Fibroblast of the aortic adventitia (primary cell): ENCODE measurements at places on chromosomes 4 and X. TPM values are rescaled to one million over a fixed set of nuclear protein-coding genes. Genes with fewer than 3 reads are reported as not detected.

DNA sequence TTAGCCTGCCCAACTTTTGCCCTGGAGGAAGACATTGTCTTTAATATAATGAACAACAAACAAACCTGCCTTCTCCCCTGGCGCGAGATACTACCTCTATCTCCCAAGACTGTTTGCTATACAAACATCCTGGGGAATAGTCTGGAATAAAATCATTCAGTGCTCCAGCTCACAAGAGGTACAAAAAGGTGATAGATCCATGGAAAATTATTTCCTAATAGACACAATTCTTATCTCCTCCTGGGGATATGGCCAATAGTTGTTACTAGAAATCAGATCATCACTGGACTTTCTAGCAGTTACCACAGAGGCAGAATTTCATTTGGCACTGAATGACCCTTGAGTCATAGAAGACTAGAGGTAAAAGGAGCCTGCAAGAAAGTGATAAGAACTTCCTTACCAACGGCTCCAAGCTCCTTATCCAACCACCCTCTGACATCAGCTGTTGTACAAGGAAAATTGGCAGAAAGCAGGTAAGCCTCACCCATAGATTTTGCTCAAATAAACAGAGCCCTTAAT, 38.1 kb downstream of the MID1 start:
- peak; percentile 87 for DNase-seq

DNA sequence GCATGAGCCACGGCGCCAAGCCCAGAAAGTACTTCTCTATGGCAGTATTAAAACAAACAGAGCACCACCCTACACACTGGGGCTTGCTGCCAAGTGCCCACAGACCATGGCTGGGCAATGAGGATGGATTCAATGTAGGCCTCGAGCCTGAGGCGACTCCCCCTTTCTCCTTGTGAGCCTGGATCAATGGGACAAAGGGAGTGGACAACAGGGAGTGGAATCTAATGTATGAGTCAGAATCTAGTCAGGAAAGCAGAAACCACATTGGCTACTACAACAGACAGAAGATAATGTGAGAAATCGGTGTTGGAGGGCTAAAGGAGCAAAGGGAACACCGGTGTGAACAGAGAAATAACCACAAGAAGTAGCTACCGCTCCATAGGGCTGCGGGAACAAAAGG, 37.7 kb upstream of the OCIAD2 start:
- DNase-seq = no peak

DNA sequence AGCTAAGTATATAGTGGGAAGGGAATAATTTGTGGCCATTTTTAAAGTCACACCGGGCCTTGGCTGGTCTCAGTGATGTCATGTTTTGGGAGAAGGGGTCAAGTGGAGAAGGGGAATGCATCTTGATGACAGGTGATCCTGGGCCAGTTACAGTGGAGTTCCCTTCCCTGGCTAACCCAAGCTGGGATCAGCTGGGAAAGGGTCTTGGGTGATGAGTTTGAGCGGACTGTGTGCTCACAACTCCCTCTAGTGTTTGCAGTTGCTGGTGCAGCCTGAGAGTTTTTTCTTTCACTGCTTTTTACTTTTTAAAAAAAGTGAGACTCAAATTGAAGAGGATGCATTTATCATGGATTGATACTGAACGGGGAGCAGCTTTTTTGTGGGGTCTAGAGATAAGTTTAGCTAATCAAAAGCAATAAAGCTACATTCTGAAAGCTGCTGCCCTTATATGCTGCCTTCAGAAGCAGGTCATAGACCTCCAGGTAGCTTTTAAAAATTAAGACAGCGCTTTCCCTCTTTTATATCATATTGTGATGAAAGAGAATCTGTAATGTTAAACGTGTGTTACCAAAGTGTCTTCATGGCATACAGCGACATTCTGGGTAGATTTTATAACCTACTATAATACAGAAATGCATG, 164.7 kb downstream of the DCLK2 start:
- DNase-seq = peak; percentile 66

DNA sequence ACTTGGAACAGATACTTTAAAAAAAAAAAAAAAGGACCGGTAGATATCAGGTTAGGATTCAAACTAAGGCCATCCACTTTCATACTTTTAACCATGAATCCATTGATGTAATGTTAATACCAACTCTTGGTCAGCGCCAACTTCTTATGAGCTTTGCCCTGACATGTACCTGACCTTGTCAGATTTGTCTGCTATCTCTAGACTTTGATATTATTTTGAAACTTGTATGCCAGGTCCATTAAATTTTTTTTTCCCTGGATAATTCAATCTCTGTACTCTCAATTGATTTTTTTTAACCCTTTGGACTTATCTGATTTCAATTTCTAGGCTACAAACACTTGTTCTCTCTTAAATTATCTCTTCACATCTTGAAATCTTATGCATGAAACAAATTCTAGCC, 27.2 kb upstream of the UGT2B7 start:
- no peak for DNase-seq

GRCh38 chr4:113566015-113566795, 195.3 kb downstream of the CAMK2D start:
- no peak for DNase-seq

The KIAA1210 gene
- not detected in 2 replicates for total RNA-seq

The OSTC gene
- 186 and 331 TPM in 2 replicates for total RNA-seq

DNA sequence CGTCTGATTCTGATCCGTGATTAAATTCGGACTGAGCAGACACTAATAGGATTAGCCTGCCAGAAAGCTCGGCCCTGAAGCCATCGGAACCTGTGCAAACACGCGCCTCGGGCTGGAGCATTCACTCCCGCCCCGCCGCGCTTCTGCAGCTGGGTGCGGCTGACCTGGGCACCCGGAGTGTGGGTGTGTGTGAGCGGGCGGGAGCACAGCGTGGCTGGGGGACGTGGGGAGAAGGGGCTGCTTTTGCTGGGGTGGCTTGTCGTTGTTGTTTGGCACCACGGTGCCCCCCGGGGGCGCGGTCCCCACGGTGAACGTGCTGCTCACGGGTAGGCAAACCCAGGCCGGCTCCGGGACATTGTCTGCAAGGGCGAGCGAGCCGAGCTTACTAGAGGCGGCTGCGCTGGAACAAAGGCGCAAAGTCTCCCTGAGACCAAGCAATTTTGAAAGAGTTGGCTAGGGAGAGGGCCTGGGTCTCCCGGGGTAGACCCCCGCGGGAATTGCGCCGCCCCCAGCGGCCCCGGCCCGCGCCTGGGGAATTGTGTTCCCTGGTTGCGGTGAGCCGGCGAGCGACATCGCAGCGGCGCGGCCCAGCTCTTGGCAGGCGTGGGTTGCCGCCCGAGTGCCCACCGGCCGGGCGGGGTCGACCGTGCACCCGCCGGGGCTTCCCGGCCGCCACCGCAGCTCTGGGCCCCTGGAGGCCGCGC, 1.4 kb downstream of the MAMLD1 start:
- DNase-seq = peak; percentile 12

- no peak for DNase-seq
Measured at GRCh38 chrX:120419463-120419862, 49.6 kb downstream of the LAMP2 start.

GRCh38 chr4:101708293-101709039, 82.1 kb upstream of the BANK1 start:
- DNase-seq = no peak

The CENPE gene
- 1.2 and 26.9 TPM in 2 replicates for total RNA-seq

The GPR143 gene
- total RNA-seq = 0.33 TPM in 1 of 2 replicates, not detected in the other
